H1 (cell line): ENCODE measurements at places on chromosomes 5 and 9. TPM values are rescaled to one million over a fixed set of nuclear protein-coding genes. Genes with fewer than 3 reads are reported as not detected.

SH3RF2 gene
- total RNA-seq = 0.65 and 0.95 TPM in 2 replicates

PLGRKT gene
- total RNA-seq = 11.3 and 15.7 TPM in 2 replicates

GABRA6 gene
- not detected in 2 replicates for total RNA-seq

ADAMTS6 gene
- total RNA-seq = 1.7 and 2.4 TPM in 2 replicates

MSMP gene
- total RNA-seq = not detected in 2 replicates

PCDH12 gene
- 0.17 and 0.21 TPM in 2 replicates for total RNA-seq

C5orf52 gene
- not detected in 2 replicates for total RNA-seq

FYB1 gene
- not detected in 2 replicates for total RNA-seq

PCA3 gene
- not detected in 2 replicates for total RNA-seq

NFX1 gene
- total RNA-seq = 26.1 and 28.4 TPM in 2 replicates

GNG10 gene
- total RNA-seq = 28.5 and 30.5 TPM in 2 replicates

ANKRD55 gene
- total RNA-seq = not detected in 2 replicates

SPATA6L gene
- total RNA-seq = 0.55 and 1.1 TPM in 2 replicates

TMC1 gene
- total RNA-seq = 0.82 and 0.95 TPM in 2 replicates

MRPS30 gene
- 85.2 and 90.9 TPM in 2 replicates for total RNA-seq

LOX gene
- 1.9 and 2.2 TPM in 2 replicates for total RNA-seq

LCN15 gene
- total RNA-seq = 0.47 and 0.61 TPM in 2 replicates
